ENCODE measurements at places on chromosomes 3 and 15. TPM values are rescaled to one million over a fixed set of nuclear protein-coding genes. Genes with fewer than 3 reads are reported as not detected.

GCHFR gene
- total RNA-seq = 35.1 TPM

DNAH12 gene
- 0.17 TPM for total RNA-seq

GRCh38 chr3:143951351-143951971 is 20.2 kb upstream of the DIPK2A start:
- no peak for DNase-seq

RPN1 gene
- total RNA-seq = 202 TPM

ELP6 gene
- total RNA-seq = 21.7 TPM

LRRC15 gene
- total RNA-seq = 0.59 TPM

- DNase-seq = no peak
These were observed 364.0 kb upstream of the IL12A start for GRCh38 chr3:159624616-159625015.

DNA sequence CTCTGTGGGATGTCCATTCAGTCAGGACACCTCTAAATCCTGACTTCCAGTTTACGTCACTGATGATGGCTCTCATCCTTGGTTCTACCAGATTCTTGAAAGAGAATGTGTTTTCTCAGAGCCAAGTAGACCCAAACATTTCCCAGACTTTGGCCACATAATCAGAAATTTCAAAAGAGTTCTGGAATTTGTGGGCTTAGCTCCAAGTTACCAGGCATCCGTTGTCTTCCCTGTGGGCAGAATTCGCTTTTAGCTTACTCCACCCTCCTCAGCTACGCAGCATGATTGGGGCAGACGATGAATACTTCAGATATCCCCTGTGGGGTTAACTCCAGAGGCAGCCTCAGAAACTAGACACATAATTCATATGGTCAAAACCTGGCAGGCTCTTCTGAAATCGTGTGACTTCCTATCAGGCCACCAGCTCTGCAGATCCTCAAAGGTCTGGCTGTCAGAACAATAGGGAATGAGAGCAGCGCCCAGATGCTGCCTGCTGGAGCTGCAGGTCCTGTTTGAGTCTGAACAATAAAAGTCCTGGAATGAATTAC is 30.6 kb downstream of the CRTC3 start:
- peak; percentile 56 for DNase-seq

- DNase-seq = no peak
These were observed 9.5 kb downstream of the EBLN2 start for GRCh38 chr3:73070675-73071575.

DNA sequence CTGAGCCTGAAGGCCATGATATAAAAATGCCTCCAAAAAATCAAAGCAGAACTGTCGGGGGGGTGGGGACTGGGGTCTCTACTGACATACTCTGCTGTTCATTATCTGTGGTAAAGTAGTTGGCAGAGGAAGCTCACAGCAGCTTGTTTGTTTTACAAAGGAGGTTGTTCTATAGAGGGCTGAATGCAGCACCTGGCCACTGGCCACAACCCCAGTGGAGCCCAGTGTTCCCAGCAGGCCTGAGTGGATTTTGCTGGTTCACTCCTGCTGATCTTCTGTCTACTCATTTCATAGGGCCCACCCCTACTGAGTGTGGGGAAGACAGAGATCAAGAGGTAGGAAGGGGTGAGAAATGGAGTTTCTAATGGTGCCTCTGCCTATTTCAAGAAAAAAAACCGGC is 125.5 kb downstream of the DIPK2A start:
- DNase-seq = no peak

CEMIP gene
- 1.1 TPM for total RNA-seq

SERINC4 gene
- 0.12 TPM for total RNA-seq

ZNF662 gene
- total RNA-seq = 7.7 TPM

WDR53 gene
- total RNA-seq = 6.8 TPM

- no peak for DNase-seq
These were observed 57.1 kb downstream of the PDIA5 start for GRCh38 chr3:123123716-123124616.

DNA sequence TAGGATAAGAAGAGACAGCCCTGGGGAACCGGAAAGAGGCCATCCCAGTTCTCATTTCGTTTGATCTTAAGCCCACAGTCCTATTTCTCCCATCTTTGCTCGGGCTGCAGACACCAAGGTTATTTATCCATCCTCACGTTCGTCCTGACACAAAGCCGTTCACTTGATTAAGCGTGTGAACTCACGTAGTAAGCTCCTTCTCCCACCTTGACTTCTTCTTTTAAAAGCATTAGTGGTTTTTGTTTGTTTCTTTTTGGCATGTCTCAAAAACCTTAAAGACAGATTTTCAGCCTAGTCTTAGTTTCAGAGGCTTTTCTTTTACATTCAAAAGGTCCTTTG is 70.9 kb downstream of the TGFBR2 start:
- no peak for DNase-seq

All from left colon (tissue), 2 donors.